ENCODE measurements at places on chromosomes 6 and 20.

DNA sequence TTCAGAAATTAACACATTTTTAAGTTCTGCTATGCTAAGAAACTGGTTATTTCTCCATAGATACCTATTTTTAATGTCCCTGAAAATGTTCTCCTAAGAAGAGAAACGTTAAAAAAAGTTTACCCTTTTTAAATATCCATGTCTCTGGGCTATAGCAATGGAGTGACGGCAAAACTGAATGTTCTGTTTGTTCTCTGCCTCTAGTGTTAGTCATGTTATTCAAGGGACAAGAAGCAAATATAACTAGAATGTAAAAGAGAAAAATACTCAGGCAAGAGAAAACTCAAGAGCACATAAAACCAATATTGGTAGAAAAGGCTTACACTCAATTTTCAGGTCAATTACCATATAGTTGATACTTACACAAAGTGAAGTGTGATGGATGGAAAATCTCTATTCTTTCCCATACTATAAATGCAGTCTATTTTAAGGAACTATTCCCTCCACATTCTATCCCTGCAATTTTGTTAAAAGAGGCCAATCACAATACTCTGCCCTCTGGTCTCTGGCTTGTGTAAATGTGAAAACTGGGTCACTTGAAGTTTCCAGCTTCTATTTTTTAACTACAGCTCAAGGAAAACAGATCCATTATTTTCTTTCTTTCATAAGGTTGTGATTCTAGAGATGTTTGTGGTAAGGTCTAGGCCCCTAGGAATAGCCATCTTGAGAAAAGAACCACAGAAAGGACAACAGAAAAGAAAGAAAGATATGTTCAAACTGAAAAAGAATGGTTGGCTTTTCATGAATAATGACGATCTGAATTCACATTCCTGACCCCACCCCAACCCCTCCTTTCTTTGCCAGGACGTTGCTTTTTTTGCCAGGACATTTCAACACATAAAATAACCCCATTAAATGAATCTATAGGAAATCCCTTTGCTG is 200.3 kb upstream of the FAM83B start:
- peak; percentile 47 for DNase-seq

DNA sequence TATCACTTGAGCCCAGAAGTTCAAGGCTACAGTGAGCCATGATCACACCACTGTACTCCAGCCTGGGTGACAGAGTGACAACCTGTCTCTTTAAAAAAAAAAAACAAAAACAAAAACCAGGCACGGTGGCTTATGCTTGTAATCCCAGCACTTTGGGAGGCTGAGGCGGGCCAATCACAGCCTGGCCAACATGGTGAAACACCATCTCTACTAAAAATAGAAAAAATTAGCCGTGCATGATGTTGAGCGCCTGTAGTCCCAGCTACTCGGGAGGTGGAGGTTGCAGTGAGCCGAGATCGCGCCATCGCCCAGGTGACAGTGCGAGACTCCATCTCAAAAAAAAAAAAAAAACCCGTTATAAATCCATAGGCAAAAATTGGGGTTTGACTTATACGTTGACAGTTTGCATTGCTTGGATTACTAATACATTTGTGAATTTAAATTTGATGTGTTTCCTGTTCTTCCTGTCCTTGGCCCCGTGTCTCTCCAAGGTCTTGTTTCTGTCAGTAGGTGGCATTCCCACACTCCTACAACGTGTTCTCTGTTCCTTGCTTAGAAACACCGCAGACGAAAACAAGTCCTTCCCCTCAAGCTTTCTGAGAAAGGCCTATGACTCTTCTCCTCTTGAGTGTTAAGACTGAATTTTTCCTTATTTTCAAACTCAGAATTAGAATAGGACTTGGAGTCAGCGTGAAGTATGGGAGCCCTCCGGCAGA is 147.0 kb downstream of the DTNBP1 start:
- DNase-seq = no peak

- no peak for DNase-seq
Observed at GRCh38 chr6:127518191-127518709, 885 bp downstream of the MTCL3 start.

DNA sequence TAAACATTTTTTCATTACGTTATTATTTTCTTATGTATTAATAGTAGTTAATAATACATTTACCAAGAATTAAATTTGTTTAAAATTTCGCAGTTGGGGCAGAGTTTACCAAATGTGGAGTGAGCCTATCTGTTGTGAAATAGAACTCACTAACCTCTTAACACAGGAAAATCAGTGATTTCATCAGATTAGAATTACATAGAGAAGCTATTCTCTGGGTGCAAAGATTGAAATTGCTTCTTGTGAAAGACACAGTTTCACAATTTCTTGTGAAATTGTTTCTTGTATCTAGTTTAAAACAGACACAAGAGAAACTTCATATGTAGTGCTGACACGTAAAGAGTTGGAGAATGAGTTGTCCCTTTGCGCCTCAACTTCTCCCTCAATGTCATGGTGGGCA is 69.4 kb upstream of the PRL start:
- DNase-seq = no peak

- no peak for DNase-seq
Observed at GRCh38 chr6:125117818-125118217, 35.8 kb upstream of the TPD52L1 start.

GRCh38 chr6:147244832-147245231 is 40.6 kb downstream of the STXBP5 start:
- no peak for DNase-seq

Data from femur (tissue), 1 donor.